NCI-H526 treated with DMSO at 0.1 percent for 48 hours (cell line): ENCODE measurements at places on chromosomes 16 and 17.

- DNase-seq = no peak
These were observed 57.9 kb upstream of the KCNJ16 start for GRCh38 chr17:70017112-70017511.

DNA sequence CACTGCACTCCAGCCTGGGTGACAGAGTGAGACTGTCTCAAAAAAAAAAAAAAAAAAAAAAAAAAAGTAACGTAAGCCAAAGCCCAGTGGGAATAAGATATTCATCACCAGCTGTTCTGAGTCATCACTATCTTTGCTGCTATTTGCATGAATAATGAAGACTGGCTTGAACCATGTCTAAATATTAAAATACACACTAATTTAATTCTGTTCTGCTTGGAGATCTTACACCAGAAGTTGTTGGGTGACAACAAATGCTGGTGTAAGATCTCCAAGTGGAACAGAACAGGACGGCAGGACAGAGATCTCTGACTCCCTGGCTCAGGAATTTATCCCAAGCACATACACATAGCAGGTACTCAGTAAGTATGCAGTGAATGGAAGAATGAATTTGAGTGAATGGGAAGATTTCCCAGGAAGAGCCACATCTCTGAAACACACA lies 19.6 kb downstream of the DNAH17 start:
- DNase-seq = peak; percentile 48

- peak; percentile 80 for DNase-seq
These were observed 61.6 kb downstream of the RGS9 start for GRCh38 chr17:65198653-65199382.

- DNase-seq = no peak
These were observed 5.6 kb downstream of the ALOX12 start for GRCh38 chr17:7001318-7001961.

GRCh38 chr17:76156662-76156991 lies 15.6 kb upstream of the FOXJ1 start:
- no peak for DNase-seq

- DNase-seq = no peak
These were observed 83.6 kb downstream of the CACNG1 start for GRCh38 chr17:67127925-67128324.
